ENCODE measurements at places on chromosomes 12 and 14.

DNA sequence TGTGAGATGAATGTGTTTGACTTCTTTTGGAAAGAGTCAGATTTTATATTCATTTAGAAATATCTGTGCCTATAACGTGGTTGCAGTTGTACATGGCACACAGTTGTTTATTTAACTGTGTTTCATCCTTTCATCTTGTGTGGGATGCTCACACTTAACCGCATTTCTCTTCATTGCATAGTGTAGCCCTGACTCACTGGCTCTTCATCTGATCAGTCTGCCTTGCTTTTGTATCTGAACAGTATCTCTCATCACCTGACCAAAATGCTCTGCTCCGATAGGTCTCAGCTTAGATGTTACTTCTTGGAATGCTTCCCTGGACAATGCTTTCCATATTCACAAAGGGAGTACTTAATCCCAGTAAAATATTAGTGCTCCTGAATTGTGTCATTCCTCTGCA, 83.4 kb downstream of the PDE3A start:
- no peak for DNase-seq

DNA sequence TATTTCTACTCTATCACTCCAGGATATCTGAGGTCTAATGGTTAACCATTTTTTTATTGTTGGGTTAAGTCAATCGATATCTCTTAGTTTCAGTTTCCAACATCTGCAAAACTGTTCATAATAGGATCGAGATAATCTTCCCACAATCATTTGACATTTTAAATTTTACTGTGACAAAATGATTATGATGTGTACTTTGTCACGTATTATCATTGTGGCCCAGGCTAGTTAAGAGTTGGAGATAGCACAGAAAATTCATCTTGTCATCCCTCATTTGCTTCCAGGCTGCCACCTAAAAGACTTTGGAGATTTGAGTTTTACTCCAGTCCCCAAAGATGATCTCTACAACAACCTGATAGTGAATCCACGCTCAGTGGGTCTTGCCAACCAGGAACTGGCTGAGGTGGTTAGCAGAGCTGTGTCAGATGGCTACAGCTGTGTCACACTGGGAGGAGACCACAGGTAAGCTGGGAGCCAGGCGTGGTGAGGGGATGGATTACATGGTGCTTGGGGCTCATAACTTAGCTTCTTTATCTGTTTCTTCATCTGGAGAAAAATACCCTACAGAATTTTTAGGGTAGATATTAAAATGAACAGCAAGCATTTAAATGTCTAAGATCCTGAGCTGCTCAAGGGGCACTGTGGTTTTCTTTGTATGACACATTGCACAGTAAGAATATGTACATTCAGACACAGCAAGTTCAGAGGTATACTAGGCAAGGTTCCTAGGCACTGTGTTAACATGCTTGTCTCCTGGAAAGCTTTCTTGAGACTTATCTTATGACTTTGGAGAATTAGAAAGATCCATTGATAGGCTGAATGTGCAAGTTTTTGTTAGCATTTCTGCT, 22.4 kb downstream of the ARG2 start:
- no peak for DNase-seq

GRCh38 chr14:102085948-102086708, 716 bp downstream of the HSP90AA1 start:
- DNase-seq: peak; percentile 49

- no peak for DNase-seq
Observed at GRCh38 chr12:56434828-56435227, 14.4 kb downstream of the TIMELESS start.

- DNase-seq: no peak
Observed at GRCh38 chr14:75823334-75823733, 158.5 kb downstream of the TGFB3 start.

DNA sequence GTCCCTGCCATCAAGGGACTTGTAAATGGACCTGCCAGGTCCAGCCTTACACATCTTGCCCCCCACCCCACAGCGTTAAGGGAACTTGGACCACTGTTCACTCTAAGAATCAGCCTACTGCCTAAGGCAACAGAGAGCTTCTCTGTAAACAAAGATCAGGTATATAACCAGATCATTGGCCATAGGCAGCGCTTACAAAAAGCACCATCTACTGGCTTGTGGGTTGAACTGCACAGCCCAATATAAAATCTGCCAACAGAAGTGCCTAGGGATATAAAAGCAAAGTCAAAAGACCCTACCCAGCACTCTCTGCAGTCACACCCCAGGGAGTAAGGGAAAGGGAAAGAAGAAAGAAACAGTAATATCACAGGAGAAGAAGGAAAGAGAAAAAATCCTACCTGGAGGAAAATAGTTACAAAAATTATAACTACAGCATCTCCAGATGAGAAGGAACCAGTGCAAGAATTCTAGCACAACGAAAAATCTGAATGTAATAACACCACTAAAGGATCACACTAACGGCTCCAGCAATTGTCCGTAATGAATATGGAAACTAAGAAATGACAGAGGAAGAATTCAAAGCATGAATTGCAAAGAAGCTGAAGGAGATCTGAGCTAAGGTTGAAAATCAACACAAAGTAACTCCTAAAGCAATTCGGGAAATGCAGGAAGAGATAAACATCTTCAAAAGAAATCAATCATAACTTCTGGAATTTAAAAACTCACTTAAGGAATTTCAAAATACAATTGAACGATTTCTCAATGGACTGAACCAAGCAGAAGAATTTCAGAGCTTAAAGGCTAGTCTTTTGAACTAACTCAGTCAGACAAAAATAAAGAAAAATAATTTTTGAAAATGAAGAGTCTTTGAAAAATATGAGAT, 95.2 kb upstream of the PCED1B start:
- DNase-seq: peak; percentile 35

- no peak for DNase-seq
Observed at GRCh38 chr14:53491256-53491883, 338.2 kb upstream of the DDHD1 start.

DNA sequence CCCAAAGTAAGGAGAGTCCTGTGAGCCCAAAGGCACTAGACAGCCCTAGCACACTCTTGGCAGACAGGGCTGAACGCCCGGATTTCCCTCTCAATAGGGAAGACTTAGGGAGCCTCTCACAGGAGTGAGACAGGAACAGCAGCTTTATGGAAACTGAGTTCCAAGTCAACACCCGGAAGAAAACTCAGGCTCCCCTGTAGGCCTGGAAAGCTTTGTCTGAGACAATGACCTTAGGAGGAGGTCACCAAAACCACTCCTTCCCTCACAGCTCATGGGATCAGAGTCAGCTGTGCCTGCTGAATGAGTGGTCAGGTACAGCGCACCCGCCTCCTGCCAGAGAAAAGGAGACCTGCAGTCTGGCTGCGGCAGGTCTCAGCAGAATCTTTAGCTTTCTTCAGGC, 229.5 kb downstream of the CACNA1C start:
- no peak for DNase-seq

- no peak for DNase-seq
Observed at GRCh38 chr12:65765436-65765813, 58.9 kb upstream of the HMGA2 start.

DNA sequence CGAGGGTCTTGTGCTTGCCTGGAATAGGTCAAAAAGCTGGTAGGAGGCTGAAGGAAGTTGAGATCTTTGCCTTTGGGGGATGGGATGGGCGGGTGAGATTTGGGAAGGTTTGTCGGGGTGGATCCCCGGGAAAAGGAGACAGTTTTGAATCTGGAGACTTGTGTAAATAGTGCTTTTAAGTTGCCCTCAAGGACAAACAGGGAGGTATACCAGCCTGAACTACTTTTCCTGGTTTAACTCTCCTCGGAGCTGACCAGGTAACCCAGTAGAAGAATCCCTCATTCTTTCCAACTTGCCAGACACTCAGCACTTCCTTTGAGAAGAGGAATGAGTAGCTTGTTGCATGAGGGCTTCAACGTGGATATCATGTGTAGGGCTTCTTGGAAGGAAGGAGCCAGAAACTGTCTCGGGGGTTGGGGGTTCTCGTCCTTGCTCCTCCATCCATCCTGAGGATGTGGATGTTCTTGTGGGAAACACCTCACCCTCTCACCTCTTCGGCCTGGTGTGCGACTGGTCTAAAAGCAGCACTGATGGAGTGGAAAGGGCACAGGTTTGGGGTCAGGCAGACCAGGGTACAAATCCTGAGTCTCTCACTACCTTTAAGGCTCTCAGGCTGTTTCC, 1.9 kb downstream of the TEAD4 start:
- no peak for DNase-seq

DNA sequence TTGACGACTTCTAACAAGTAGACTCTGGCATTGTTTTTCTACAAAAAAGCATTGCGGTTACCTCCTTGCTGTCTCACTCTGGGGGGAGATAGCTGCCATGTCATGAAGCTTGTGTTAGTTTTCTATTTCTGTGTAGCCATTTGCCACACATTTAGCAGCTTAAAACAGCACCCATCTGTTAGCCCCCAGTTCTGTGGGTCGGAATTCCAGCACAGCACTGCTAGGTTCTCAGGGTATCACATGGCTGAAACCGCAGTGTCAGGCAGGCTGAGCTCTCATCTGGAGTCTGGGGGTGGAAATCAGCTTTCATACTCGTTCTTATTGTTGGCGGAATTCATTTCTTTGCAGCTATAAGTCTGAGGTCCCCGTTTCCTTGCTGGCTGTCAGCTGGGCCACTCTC, 19.9 kb upstream of the STXBP6 start:
- no peak for DNase-seq

- no peak for DNase-seq
Observed at GRCh38 chr14:80108430-80108829, 102.9 kb downstream of the DIO2 start.

DNA sequence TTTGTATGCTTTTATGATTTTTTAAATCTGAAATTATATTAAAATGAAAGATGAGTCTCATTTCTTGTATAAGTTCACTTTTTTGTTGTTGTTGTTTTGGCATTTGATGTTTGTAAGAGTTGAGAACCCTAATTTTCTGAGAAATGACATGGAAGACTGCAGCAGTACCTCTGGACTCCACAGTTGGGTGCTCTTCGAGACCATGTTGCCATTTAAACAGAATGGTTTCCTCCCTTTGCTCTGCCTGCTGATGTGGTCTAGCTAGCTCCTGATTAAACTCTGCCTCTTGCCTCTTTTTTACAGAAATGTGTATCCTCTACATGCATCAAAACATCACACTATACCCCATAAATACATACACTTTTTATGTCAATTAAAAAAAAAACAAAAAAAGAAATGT, 5.8 kb upstream of the LTA4H start:
- no peak for DNase-seq

- no peak for DNase-seq
Observed at GRCh38 chr12:114995891-114996290, 311.9 kb upstream of the TBX3 start.

- no peak for DNase-seq
Observed at GRCh38 chr12:32336261-32336660, 63.1 kb upstream of the FGD4 start.

- peak; percentile 58 for DNase-seq
Observed at GRCh38 chr14:74905595-74906142, 17.4 kb downstream of the RPS6KL1 start.

DNA sequence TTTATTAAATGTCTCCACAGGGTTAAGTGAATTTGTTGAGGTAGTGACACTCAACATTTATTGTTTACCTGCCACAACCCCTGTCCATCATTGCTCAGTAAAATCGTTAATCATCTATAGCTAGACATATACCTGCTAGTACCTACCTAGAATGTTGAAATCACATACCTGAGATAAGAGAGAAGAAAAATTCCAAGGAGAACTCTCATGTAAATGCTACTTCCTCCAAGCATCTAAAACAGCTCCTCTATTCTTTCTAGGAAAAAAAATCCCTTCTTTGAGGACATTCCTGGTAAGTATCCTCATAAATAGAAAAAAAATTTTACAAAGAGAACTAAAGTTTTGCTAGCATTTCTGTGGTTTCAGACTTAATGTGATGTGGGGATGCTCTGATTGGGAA, 325.1 kb downstream of the DAD1 start:
- DNase-seq: no peak

- DNase-seq: no peak
Observed at GRCh38 chr12:111057701-111058425, 137.5 kb upstream of the MYL2 start.

DNA sequence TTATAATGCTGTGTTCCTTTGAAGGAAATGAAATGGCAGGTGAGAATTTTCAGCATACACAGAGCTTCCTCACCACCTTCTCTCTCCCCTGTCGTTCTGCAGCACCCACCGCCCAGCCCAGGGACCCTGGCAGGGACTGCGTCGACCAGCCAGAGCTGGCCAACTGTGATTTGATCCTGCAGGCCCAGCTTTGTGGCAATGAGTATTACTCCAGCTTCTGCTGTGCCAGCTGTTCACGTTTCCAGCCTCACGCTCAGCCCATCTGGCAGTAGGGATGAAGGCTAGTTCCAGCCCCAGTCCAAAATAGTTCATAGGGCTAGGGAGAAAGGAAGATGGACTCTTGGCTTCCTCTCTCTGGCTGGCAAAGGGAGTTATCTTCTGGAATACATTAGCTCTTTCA, 35.1 kb downstream of the PAPLN start:
- DNase-seq: no peak

DNA sequence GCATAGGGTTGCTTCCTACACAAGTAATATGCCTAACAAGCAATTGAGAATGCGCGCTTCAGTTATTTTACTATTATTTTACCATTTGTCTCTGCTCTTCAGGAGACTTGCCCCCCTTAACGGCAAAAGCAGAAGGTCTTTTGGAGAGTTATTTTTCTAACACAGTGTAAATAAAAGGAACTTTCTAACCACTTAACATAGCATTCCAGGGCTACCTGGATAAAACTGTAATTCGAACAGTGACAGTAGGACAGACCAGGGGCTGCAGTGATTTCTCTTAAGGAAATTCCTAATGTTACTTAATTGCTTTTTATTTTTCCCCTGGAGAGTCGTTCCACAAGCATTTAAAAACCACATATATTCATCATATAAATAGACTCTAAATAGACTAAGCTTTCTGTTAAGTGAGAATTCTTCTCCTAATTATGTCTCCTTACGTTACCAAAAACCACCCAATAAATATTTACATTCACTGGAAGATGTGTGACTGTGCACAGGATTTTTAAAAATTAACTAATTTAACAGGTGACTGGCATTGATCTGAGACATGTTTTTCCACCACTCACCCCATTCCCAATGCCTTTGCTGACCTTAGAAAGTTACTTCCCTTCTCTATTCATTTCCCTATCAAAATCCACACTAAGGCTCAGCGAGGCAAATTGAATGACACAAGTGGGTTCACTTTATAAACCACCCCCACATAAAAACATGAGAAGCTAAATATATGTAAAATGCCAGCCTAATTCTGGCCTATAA, 72.4 kb downstream of the RNF34 start:
- no peak for DNase-seq

- peak; percentile 97 for DNase-seq
Observed at GRCh38 chr12:2004113-2004929, at the start of gene DCP1B. DCP1B (minus strand) TSS chr12:2004457; CDS start chr12:2004431, 26 bp downstream.

Data from mucosa of gallbladder (tissue), 1 donor.